ENCODE measurements at places on chromosomes 1 and 21. TPM values are rescaled to one million over a fixed set of nuclear protein-coding genes. Genes with fewer than 3 reads are reported as not detected.

RUNX3 gene
- total RNA-seq, result 5.3 TPM

CTSE gene
- total RNA-seq, result 25.3 TPM

ALPL gene
- 12.9 TPM for total RNA-seq

AGMAT gene
- 2.0 TPM for total RNA-seq

NTMT2 gene
- total RNA-seq, result not detected

AJAP1 gene
- 5.7 TPM for total RNA-seq

SERPINC1 gene
- 0.44 TPM for total RNA-seq

GRCh38 chr1:162040657-162041056 lies 17.0 kb upstream of the OLFML2B start:
- no peak for DNase-seq

DNA sequence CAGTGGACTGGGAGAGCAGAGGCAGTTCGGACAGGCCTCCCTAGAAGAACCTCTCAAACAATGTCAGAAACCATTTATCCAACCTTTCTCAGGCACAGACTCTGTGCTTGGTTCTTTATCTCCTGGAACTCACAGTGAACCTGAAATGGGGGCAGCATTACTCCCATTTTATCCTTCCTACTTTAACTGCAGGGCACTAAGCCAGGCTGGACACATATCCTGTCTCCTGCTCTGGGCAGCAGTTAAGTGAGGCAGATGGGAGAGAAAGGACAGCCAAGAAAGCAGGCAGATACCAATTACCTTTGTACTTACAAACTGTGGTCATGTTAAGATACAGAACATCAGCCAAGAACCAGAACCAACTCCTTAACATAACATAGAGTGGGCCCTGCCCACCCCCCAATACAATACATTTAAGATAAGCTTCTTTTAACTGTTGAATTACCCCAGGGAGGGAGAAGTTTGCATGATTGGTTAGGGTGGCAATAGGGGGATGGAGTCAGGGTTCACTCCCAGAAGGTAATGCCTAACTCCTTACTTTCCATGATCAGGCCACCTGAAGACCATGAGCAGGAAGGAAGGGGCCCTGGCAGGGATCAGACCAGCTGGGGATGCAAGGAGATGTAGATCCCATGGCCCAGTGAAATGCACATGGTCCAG lies 10.9 kb downstream of the KDF1 start:
- no peak for DNase-seq

- no peak for DNase-seq
These were observed 262.0 kb downstream of the NUF2 start for GRCh38 chr1:163583661-163584181.

- DNase-seq, result peak; percentile 56
These were observed 7.3 kb downstream of the GJA5 start for GRCh38 chr1:147753081-147753480.

DNA sequence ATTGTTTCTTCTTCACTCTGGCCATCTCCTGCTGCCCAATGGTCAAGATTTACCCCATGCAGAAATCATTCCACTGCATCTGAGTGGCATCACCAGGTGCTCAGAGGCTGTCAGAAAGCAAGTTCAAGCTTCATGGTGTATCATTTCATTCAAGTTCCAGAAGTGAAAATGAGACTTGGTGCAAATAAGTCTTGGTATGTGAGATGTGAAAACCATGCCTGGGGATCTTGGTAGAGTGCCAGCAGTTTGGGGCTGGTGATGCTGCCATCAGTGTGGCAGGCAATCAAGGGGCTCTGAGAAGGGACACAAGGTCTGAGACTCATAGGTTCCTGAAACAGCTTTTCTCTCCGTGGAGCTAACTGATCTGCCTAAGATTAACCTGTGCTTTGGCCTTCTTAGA lies 52.0 kb downstream of the CD2 start:
- no peak for DNase-seq

DNA sequence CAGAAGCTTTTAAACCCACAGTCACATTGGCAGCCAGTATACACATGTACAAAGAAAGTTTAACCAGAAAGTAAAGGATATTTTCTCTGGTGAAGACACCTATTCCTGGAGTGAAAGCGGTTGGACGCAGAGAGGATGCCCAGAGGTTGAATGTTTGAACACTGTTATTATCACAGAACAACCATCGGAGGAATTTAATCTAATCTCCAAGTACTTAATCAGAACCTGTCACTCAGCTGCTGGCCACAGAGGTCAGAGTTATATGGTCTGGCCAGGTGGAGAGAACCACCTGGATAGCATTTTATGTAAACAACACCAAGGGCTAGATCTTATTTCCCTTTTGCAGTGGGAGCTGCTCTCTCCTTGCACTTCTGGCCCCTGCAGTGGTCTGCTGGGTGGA lies 29.4 kb downstream of the SPATA46 start:
- no peak for DNase-seq

- no peak for DNase-seq
These were observed 349.3 kb downstream of the PTPRU start for GRCh38 chr1:29585656-29586055.

GRCh38 chr1:58739856-58740466 lies 40.1 kb upstream of the MYSM1 start:
- DNase-seq, result no peak

- no peak for DNase-seq
These were observed 210.1 kb downstream of the GPR52 start for GRCh38 chr1:174657893-174658292.

DNA sequence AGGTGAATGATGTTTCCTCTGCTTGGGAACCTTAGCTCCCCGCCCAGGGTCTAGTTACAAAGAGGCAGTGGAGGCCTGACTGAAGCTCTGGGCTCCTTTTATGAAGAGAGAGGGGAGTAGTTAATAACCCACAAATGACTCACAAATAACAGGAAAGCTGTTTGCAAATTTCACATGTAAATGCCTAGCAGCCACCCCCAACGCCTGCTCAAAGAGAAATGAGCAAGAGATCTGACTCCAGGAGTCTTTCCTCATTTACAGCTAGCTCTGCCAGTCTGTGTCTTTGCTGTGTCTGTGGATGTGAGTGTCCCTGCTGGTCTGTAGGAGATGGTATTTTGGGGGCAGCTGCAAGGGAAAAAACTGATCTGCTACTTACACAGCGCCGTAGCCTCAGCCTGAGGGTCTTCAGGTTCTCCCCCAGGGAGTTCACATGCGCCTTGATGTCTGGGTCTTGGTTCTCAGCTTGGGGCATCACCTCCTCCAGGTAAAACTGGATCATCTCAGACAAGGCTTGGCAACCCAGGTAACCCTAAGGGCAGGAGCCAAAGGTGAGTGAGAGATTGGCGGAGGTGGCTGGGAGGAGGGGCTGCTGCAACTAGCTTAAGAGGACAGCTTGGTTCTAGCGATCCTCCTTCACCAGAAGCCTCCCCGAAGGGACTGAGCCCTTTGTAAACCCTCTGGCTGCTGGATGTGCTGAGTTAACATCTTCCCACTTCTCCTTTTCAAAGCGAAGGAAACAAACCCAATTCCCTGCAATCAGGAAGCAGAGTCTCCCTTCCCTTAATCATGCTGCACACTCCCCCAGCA lies at the start of gene IL19:
Gene IL19, plus strand, starts transcription at position 243 of the 807 bp plus-strand sequence. CDS start 65,890 bp downstream, outside the sequence.
- no peak for DNase-seq

DNA sequence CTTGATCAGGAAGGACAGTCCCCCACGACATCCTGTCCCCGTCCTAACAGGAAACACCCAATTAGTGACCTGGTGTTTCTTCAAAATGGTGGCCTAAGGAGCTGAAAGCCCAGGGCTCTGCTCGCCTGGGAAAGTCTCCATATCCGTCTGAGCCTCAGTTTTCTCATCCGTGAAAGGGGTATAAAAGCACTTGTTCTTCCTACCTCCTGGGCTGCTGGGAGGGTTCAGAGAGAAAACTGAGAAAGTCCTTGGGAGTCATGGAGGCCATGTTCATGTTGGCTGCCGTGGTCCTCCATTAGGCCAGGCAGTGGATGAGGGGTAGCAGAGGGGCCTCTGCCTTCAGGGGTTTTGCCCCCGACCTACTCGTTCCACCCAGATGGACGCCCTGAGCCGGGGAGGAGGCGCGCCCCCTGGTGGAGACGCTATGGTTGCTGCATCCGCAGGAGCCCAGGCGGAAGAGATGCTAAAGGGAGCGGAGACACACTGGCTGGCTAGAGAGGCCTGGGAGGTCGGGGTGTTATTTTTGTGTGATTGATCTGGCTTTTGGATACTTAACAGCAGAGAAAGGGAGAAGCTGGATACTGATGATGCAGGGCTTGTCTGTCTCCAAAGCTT lies 113.5 kb downstream of the PRDM2 start:
- no peak for DNase-seq

- DNase-seq, result no peak
These were observed 11.2 kb downstream of the TNFRSF1B start for GRCh38 chr1:12177999-12178441.

DNA sequence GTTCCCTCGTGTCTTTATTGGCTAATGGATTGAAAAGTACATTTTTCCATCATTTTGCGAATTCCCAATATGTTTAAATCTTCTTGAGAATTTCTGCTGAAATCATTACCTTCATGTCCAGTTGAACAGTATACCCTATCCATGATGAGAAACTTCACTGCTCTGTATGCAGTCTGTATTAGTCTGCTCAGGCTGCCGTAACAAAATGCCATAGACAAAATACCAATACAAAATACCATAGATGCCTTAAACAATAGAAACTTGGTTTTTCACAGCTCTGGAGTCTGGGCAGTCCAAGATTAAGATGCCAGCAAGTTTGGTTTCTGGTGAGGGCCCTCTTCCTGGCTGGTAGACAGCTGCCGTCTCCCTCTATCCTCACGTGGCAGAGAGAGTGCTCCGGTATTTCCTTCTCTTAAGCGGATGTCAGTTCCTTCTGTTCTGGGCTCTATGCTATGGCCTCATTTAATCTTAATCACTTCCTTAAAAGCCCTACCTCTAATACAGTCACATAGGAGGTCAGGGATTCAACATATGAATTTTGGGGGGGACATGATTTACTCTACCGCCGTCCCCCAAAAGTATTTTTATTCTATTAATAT lies 27.0 kb downstream of the CXADR start:
- DNase-seq, result no peak

GRCh38 chr1:121418369-121419049 lies 233.7 kb downstream of the SRGAP2C start:
- DNase-seq, result no peak

GRCh38 chr1:44678626-44679025 lies 4.1 kb downstream of the ARMH1 start:
- DNase-seq, result no peak
